ENCODE measurements at places on chromosomes 3 and 15.

- no peak for DNase-seq
These were observed 82.7 kb downstream of the IL1RAP start for GRCh38 chr3:190596349-190597285.

GRCh38 chr3:1139071-1139470, 46.2 kb downstream of the CNTN6 start:
- peak; percentile 32 for DNase-seq

GRCh38 chr3:152283492-152284381, 15.0 kb downstream of the MBNL1 start:
- no peak for DNase-seq

- no peak for DNase-seq
These were observed 9.2 kb downstream of the ACAA1 start for GRCh38 chr3:38127611-38128302.

DNA sequence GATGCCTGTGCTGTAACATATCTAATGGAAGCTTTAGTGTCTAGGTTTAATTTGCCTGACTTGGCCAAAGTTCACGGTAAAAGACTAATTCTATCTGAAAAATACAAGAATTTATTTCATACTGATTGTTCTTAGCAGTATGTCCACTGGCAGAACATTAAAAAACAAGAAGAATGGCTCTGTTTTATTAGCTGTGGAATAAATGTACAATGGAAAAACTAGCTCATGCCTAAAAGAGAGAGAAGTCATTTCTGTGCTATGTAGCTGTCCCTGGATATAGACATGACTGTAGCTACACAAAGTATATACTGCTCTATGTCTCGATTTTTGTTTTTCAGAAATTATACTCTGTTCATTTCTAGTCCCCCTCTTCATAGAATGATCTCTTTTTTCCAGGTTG, 13.9 kb upstream of the VGLL3 start:
- DNase-seq: no peak

GRCh38 chr3:128188956-128189355, 35.7 kb downstream of the EEFSEC start:
- DNase-seq: no peak

- DNase-seq: no peak
These were observed 4.2 kb upstream of the SH2D7 start for GRCh38 chr15:78087951-78088772.

GRCh38 chr3:112382543-112383160, 49.7 kb downstream of the CD200 start:
- DNase-seq: no peak

GRCh38 chr3:99753268-99753975, 64.2 kb upstream of the CMSS1 start:
- DNase-seq: peak; percentile 88

DNA sequence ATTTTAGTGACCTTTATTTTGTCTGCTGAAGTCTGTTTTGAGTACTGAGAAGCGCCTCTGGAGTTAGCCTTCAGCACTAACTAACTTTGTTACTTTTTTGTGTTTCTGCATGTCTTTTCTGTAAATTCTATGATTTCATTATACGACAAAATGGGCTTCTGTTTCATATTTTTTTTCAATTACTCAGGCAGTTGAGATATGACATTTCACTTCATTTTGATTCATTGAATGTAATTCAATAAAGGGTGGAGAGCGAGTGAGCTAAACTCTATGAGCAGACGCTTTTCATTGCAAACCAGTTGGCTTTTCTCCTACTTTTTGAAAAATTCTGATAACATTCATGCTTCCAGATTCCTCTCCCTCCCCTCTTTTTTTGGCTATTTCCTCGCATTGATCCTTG, 84.4 kb upstream of the KCNH8 start:
- no peak for DNase-seq

DNA sequence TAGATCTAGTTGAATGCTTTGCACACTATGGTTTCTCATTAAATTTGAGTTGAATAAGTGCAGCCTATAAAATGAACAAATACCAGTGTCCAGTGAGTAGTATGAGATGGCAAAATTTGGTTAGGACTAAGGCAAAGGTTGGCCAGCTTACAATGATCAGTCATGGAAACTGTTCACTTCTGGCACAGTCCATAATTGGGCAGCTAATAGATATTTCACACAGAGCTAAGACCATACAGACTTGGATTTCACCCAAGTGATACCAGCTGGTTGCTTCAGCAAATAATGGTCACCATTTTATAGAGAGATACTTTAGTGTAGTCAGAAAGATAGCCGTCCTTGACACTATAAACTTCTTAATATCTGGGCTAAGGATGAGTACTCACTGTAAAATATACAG, 15.7 kb downstream of the GAP43 start:
- DNase-seq: no peak

DNA sequence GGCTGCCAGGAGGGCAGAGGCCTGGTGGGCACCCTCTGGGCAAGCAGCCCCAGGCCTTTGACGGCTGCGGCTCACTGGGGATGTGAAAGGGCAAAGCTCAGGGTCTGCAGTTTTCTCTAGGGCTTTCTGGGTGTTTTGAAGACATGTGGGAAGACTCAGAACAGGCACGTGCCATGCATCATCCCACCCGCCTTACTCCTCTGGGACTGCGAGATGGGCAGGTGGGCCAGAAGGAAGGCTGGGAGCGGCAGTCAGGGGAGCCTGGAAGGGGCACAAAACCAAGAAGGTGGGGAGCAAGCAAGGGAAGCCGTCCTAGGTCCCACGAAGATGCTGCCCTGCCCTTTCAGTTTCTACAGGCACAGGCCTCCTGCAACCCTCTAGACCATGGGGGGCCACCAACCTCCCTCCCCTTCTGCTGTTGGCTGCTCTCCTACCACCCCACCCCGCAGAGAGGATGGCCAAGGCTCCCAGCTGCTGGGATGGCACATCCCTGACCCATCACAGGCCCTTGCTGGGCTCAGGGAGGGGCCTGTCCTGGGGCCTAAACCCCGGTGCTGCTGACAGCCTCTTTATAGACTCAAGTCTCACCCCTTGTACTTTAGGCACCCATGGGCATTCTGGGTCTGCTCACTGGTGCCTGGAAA, 71.8 kb upstream of the CTSH start:
- DNase-seq: no peak

DNA sequence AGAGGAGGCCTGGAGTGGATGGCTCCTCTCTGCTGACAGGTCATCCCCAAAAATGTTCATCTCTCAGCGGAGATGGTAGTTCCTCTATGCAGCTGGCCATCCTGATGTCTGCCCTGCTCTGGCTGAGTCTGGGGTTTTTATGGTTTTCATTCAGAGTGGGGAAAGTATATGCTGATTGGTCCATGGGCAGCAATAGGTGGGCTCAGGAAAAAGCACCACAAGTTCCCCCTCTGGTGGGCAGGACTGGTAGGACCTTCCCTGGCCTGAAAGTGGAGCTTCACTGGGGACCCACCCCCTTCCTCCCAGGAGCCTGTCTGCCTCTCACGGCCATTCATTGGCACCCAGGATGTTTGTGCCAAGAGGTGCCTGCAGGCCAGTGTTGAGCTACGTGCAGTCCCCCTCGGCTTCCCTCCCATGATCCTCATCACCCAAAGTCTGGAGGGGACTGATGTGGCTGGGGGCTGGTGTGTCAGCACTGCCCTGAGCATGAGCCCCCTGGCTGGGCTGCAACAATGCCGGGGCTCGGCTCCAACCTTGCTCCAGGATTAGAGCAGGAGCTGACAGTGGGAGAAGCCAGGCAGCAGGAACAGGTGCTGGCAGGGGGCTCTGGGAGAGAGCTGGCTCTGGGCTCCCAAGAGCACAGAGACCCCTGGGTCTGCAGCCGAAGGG, 13.1 kb upstream of the BLOC1S6 start:
- DNase-seq: peak; percentile 16

GRCh38 chr3:197407526-197407925, 109.1 kb upstream of the DLG1 start:
- no peak for DNase-seq

GRCh38 chr15:25182736-25183445, 228.1 kb downstream of the SNRPN start:
- DNase-seq: no peak

DNA sequence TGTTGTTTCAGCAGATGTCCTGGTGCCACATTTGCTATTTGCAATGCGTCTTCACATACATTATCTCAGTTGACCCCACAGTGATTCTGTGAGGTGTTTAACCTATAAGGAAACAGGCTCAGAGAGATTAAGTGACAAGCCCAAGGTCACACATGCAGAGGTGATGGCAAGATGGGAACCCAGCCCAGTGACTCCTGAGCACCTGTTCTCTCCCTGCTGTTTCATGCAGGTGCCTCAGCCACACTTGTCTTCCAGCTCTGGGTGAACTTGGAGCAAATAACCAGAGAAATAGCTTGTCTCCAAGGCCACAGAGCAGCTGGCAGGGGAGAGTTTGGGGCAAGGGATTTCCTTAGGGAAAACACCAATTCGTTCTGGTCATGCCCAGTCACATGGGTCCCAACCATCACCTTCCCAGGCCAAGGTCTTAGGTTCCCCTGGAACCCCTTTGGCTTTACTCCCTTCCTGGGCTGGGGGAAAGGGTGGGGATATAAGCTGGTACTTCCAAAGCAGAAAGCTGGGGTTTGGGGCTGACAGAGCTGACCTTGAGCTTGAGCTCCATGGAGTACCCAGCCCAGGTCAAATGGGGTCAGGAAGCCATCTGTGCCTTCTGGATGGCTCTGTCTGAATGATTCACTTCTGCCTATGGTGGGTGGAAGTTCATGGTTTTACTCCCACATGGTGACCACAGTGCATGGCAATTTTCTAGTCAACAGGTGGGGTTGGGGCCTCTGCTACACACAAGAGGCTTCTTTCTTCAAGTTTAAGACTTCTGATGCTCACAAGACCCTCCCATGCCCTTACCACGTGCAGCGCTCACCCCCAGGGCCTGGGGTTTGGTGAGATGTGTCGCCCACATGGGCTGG, 22.4 kb downstream of the LIPC start:
- no peak for DNase-seq

GRCh38 chr3:30203301-30203700, 403.1 kb upstream of the TGFBR2 start:
- peak; percentile 57 for DNase-seq

DNA sequence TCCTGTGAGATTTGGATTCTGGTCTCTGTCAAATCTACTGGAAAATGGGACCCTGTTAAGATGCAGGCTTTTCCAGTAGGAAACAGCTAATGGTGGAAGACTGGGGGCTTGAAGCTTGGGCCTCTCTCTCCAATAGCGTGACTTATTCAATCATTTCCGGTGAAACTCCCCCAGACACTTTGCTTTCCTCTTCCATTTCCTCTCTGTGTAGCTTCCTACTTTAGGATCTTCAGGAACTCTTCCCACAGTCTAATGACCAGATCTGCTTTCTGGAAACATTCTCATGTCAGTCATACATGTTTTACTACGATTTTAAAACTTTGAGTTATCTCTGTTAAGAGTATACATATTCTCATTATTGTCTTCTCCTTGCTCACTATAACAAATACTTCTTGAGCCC, 28.0 kb upstream of the TPRG1 start:
- DNase-seq: no peak

- DNase-seq: peak; percentile 75
These were observed 101.6 kb downstream of the ZIC4 start for GRCh38 chr3:147304756-147305155.

GRCh38 chr3:32283304-32283703, 44.8 kb downstream of the CMTM8 start:
- DNase-seq: no peak

DNA sequence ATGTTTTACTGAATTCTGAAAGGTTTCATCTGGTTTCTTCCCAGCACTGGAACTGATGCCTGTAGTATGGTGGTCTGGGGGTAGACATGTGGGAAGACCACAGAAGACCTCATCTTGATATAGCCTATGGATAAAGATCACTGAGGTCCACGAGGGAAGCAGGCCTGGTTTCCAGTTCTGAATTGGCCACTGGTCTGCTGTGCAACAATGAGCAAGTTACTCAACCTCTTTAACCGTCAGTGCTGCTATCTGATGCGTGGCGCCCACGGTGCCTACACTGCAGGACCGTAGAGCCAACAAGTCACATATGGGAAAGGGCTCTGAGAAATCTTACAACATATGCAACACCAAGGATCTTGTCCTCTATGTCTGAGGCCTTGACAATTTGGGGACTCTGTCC, 13.3 kb downstream of the TLE3 start:
- DNase-seq: no peak

GRCh38 chr3:67648701-67649100, 5.7 kb downstream of the SUCLG2 start:
- DNase-seq: peak; percentile 43

DNA sequence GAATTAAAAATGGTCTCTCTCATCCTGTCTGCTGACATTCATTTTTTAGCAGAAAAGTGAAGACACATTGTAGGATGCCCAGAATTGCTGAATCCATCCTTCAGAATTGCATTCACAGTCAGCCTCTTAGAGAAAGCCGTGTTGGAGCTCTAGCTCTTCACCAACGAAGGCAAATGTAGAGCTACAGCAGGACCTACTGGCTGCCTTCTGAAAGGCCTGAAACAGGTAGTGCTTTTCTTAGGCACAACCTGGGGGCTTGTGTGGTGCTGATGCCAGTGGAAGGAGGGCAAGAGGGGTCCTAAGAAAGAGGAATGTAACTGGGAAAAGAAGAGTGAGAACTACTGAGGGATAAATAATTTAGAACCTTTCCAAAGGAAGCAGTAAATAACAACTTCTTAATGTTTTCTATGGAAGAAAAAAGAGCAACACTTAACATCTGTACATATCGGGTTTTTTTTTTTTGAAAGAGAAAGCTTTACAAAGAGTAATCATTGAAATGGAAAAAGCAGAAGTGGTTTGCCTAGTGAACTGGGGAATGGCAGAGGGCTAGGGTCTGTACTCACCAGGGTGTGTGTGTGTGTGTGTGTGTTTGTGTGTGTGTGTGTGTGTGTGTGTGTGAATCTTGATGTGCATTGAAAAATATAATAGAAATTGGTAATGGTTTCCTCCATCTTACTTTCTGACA, 297.8 kb downstream of the SATB1 start:
- DNase-seq: no peak

GRCh38 chr15:68425428-68426060, 6.4 kb downstream of the ITGA11 start:
- peak; percentile 79 for DNase-seq

DNA sequence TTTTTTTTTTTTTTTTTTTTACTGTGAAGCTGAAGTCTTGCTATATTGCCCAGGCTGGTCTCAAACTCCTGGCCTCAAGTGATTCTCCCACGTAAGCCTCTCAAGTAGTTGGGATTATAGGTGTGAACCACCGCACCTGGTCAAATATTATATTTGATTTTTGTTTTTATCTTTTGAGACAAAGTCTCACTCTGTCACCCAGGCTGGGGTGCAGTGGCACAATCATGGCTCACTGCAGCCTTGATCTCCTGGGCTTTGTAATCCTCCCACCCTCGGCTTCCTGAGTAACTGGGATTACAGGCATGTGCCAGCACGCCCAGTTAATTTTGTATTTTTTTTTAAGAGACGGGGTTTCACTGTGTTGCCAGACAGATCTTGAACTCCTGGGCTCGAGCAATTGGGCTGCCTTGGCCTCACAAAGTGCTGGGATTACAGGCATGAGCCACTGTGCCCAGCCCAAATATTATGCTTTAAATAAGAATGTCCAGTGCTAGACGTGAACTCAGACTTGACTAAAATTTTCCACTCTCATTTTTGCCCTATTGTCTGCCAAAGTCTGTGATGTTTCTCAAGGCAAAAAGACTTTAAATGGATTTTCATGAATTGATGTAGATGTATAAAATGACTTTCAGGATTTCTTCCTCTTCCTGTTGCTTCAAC, 33.4 kb upstream of the CRBN start:
- no peak for DNase-seq

Measured in fibroblast of upper back skin (primary cell).